Stimulated activated CD4-positive, alpha-beta T cell treated with anti-CD3 and anti-CD28 coated beads, Interleukin-1b, Interleukin-23, amount 100 ng/mL, for 24 hours (primary cell): ENCODE measurements at places on chromosomes 7 and 10.

GRCh38 chr10:62166331-62167131, 102.1 kb downstream of the RTKN2 start:
- DNase-seq: no peak

- DNase-seq: no peak
These were observed 38.4 kb downstream of the DNAJB12 start for GRCh38 chr10:72316386-72316700.

DNA sequence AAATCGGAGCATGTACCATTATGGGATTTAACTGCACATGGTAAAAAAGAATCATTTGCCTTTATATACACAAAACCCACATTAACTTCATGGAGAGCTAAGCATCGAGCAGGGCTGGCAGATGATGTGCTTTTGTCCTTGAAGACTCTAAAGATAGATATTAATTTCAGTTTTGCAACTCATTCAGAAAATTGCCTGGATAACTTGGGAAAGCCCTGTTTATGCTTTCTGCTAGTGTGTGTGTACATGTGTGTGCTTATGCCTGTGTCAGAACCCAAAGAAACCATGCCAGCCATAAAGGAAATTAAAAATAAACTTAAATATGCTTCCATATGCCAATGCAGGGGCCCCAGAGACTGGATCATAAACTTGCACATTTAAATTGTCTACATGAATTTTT, 640.0 kb downstream of the PARD3 start:
- DNase-seq: no peak

GRCh38 chr10:110200503-110200902, 6.9 kb upstream of the MXI1 start:
- DNase-seq: no peak

- no peak for DNase-seq
These were observed 11.0 kb downstream of the MPP7 start for GRCh38 chr10:28291881-28292297.

GRCh38 chr10:78475437-78475836, 441.8 kb downstream of the RPS24 start:
- DNase-seq: no peak

DNA sequence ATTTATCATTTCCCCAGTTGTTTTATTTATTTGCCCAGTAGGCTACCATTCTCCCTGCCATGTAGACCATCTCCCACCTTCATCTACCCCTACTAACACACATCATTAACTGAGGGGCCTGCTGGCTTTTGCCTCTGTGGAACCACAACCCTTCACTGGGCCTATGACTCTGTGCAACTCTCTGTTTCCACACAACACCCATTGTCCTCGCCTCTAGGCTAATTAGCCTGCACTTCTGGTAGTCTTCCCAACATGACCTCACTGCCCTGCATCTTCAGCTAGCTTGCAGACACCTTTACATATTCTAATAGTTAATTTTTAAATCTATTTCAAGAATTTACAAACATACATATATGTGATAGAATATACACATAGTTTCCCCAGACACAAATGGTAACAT, 7.5 kb downstream of the ANKIB1 start:
- DNase-seq: no peak

DNA sequence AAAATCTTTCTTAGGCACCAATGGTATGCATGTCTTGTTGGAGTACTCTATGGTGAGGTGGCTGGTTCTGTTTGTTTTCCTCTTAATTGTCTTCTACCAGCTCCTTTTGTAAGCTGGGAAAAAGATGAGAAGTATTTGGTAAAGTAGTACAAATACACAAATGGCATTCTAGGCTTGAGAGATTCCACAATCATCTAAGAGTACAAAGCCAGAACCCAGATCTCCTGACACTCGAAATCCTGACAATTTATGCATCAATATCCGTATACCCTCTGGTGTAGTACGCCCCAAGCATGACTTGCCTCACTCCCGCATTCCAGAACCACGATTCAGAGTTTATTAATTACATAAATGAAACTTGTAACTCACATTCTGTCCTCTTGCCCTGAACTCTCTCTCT, 43.5 kb downstream of the CDCA7L start:
- DNase-seq: no peak

- DNase-seq: no peak
These were observed 3.7 kb downstream of the ZNF775 start for GRCh38 chr7:150382844-150383225.
